ENCODE measurements at places on chromosomes 4 and X.

- no peak for DNase-seq
Measured at GRCh38 chr4:95835672-95836071, 4.2 kb upstream of the PDHA2 start.

- DNase-seq = no peak
Measured at GRCh38 chr4:28443801-28444412, 1583.3 kb downstream of the STIM2 start.

DNA sequence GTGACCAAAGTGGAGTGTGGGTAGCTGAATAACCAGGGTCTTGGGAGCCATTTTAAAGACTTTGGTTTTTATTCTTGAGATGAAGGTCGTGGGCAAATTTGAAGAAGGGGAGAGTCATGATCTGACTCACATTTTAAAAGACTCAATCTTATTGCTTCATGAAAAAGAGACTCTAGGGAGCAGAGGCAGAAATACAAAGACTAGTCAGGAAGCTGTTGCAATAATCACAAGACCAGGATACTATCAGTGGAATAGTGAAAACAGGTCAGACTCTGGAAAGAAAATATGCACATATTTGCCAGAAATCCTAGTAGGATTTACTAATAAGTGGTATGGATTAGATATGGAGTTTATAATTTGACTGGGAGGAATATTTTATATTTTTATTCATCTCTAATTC, 448.4 kb downstream of the RAPGEF2 start:
- DNase-seq = no peak

DNA sequence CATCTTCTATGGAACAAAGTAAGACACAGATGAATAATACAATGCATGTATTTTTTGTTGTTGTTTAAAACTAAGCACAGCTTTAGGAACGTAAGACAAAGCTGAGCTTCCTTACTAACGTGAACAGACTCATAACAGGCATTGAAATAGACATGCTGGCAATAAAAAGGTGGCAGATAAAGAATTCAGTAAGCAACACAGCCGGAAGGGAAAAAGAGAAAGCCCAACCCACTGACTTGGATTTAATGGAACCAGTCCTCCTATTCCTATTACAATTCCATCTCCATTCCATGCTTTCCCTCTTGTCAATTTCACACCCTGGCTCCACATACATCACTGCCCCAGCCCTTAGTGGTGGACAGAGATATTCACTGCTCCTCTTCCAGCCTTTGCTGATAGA, 182.1 kb downstream of the NSUN7 start:
- no peak for DNase-seq

DNA sequence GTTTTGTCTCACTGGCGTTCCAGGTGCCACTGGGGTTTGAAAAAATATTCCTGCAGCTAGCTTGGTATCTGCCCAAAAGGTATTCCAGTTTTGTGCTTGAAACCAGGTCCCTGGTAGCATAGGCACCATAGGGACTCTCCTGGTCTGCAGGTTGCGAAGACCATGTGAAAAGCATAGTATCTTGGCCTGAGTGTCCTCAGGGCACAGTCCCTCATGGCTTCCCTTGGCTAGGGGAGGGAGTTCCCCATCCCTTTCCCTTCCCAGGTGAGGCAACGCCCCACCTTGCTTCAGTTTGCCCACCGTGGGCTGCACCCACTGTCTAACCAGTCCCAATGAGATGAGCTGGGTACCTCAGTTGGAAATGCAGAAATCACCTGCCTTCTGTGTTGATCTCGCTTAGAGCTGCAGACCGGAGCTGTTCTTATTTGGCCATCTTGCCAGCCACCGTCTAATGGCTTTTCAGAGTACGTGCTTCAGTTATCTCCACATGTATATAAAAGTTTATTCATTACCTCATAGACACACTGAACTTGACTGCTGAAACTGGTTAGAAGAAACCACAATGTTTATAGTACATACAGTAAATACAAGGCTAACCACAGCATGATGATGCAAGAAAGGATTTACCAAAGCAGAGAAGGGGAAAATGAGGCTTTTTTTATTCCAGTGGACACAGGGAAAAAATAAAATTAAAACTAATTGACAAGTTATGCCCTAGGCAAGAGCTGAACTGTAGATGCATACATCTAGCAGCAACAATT, 10.6 kb downstream of the PBDC1 start:
- DNase-seq = no peak

DNA sequence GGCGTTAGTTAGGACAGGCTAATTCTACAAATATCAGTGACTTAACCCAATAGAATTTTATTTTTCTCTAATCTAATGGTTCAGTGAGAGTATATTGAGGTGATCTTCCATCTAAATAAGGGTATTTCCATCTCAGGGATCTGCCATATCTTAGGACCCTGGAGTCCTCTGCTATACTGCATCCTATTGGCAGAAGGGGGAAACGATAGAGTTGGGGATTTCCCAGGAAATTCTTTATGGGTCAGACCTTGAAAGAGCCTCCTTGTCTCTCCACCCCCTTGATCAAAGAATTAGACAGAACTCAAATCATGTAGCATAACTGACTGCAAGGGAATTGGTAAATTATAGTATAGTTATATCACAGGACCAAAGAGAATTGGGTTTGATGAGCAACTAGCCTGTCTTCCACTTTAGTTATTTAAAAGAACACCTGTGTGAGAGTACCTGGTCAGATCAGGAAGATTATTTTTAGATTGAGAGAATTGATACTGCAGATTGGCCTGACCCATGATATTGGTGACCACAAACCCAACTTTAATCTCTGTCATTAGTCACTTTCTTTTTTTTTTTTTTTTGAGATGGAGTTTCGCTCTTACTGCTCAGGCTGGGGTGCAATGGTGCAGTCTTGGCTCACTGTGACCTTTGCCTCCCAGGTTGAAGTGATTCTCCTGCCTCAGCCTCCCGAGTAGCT, 25.6 kb downstream of the SMARCA5 start:
- no peak for DNase-seq

DNA sequence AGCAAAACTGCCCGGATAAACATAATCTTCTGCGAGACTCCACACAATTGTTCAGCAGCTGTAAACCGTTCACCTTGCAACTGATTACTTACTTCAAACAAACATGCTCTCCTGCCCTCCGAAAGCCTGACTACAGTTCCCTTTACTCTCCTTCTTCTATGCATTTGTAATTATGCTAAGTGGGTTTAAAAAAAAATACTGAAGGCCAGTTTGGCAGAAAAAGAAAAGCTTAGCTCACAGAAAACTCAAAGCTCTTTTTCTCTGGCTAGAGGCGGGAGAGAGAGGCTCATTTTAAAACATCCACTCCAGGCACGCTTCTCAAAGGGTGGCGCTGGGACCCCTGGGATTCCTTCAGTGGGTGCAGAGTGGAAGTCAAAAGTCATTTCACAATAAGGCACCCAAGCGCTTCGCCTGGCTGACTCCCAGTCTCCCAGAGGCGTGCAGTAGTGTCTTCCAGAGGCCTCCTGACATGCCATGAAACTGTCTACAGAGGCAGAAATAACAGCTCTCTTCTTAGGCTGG, 1.9 kb downstream of the DHRSX start:
- no peak for DNase-seq

DNA sequence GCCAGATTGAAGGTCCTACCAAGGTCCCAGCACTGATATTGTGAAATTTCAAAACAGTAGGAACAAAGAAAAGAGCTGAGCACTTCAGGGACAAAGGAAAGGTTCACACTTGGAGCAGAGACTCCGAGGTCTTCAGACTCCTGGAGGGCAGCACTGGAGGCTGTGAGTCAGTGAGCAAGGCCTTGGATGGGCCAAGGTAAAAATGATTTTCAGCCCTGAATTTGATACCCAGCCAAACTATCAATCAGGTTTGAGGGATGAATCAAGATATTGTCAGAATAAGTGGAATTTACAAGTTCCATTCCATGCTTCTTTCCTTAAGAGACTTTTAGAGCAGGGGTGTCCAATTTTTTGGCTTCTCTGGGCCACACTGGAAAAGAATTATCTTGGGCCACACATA, 111.7 kb downstream of the ADRA2C start:
- no peak for DNase-seq

DNA sequence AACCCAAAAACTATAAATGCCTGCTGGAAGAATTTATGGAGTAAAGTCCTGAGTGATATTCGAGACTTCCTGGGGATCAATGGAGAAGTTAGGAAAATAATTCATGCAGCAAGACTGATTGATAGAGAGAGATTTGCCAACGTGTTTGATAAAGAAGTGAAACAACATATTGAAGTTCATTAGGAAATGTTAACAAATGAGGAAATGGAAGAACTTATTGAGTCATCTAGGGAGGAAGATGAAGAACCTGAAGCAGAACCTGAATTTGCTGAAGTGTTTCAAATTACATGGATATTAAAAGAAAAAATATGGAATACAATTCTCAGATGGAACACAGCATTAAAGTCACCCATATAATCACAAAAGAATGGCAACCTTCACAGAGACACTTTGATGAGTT, 39.0 kb downstream of the DDX60 start:
- no peak for DNase-seq

GRCh38 chr4:105474099-105474518, 247 bp upstream of the PPA2 start:
- no peak for DNase-seq

GRCh38 chr4:53929955-53930798, 134.2 kb downstream of the CHIC2 start:
- peak; percentile 36 for DNase-seq

- no peak for DNase-seq
Measured at GRCh38 chr4:10893395-10893794, 208.8 kb upstream of the CLNK start.

DNA sequence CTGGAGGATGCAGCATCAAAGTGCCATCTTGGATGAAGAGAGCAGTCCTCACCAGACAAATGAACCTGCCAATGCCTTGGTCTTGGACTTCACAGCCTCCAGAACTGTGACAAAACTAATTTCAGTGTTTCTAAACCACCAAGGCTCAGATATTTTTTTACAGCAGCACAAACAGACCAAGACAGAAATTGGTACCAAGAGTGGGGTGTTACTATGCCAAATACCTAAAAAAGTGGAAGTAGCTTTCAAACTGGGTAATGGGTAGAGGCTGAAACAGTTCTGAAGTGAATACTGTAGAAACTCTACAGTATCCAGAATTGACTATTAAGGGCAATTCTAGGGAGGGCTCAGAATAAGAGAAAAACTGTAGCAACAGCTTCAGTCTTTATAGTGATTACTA, 170.8 kb downstream of the STK32B start:
- no peak for DNase-seq

- no peak for DNase-seq
Measured at GRCh38 chr4:119103263-119103662, 32.4 kb upstream of the MYOZ2 start.

DNA sequence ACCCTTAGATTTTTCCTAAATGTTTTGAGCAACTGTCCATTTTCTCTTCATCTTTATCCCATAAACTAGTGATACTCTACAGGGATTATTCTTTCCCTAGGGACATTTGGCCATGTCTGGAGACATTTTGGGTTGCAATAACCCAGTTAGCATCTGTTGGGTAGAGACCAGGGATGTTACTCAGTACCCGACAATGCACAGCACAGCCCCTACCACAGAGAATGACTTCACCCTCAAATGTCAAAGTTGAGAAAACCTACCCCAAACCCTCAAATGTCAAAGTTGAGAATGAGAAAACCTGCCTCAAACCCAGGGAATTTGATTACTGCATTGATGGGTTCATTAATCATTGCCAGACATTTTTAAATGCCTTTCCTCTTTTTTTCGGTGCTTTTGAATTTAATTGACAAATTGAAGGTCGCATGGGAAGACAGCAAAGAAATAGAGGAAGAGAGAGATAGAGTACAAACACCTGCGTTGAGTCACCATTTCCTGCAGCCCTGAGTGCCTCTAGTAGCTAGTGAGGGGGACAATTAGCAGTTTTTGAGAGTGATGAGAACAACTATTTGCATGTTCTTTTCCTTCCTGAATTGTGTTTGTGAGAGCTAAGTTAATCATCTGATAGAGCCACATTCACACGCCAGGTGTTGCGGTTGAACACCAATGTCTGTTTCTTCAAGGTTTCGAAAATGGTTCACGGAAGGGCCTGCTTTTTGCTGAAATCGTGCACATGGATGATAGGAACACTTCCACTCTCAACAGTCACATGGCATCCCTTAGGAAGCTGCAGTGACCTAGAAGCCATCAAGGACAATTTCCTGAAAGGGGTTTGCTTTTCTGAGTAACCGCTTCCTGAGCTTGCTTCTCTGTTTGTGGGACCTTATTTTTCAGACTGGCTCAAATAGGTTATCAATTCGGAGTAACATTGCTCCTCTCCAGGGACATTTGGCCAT, 203.9 kb upstream of the VCX3A start:
- no peak for DNase-seq
